Suprapubic skin (tissue), 4 donors: ENCODE measurements at places on chromosomes 1 and 21. TPM values are rescaled to one million over a fixed set of nuclear protein-coding genes. Genes with fewer than 3 reads are reported as not detected.
A peak's percentile ranks its signal among the peaks of the same experiment; 100 is the strongest.

DNA sequence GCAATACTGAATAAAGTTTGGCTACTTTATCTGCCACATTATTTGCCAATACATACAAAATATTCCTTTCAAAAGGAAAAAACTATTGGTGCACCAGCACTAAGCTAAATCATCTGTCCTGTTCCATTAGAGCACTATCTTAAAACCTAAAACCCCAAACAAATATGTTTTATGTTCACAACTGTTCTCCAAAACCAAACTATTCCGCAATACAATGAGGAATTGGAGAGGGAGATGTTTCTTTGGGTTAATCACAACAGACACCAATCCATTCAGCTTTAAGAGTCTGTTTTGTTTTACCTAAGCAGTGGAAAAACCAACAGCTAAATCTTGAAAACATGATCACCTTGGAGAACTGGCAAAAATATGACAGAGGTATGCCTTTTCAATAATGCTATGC lies 85.1 kb downstream of the ZNF644 start:
- DNase-seq = no peak
- H3K27me3 ChIP-seq = no peaks in the 10 kb centered on the region
- H3K36me3 ChIP-seq = peaks cover 17% of the 10 kb centered on the region
- H3K4me1 ChIP-seq = no peaks in the 10 kb centered on the region
- H3K4me3 ChIP-seq = no peak overlapping the region
- no peak overlapping the region for H3K27ac ChIP-seq

- H3K36me3 ChIP-seq = no peaks in the 10 kb centered on the region
- no peak overlapping the region for H3K4me3 ChIP-seq
- DNase-seq = no peak
- H3K4me1 ChIP-seq = no peaks in the 10 kb centered on the region
Observed at GRCh38 chr1:66606362-66607065, 72.6 kb downstream of the SGIP1 start.

Gene GJA8
- not detected for total RNA-seq

- no peak for DNase-seq
- no peaks in the 10 kb centered on the region for H3K36me3 ChIP-seq
- peak overlapping the region; percentile 36 for H3K27ac ChIP-seq
- H3K4me3 ChIP-seq = no peak overlapping the region
Observed at GRCh38 chr1:93750955-93751354, 69.3 kb upstream of the BCAR3 start.

Gene HMCN1
- 2.2 TPM for total RNA-seq

DNA sequence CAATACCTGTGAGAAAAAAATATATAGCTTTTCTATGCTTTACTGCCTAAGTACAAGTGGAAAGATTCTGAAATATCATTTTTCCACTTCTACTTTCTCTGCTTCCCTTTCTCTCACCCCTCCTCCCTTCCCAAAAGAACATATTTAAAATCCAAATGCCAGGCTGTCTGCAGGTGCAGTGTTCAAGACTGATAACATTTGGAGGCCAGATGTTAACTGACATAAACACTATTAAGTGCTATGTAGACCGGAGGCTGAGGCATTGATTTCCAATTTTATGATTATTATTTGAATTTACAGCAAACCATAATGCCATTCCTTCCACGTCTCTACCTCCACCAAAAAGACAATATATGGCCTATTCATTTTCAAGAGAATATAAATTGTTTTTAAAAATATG lies 296.9 kb upstream of the SGIP1 start:
- no peaks in the 10 kb centered on the region for H3K36me3 ChIP-seq
- no peak for DNase-seq
- H3K27me3 ChIP-seq = no peaks in the 10 kb centered on the region
- H3K4me1 ChIP-seq = no peaks in the 10 kb centered on the region

DNA sequence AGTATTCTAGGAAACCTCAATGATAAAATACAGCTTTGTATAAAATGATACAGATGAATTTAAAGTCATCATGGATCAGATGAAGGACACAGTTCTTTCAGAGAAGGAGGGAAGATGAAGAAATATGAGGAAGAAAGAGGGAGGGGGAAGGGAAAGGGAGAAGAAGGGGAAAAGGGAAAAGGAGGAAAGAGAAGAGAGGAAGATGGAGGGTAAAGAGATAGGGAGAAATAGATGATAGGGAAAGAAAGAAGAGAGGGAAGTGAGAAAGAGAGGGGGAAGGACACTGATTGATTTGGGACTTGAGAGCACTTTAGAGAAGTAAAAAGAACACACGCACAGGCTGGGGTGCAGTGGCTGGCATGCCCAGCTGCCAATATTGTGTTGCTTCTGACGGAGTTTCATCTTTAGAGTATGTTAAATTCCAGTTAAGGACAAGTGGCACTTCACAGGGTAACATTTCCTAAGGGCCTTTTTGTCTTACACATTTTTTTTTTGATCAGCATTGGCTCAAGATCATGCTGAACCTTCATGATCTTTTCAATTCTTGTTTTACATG lies 235.9 kb upstream of the DMRTA2 start:
- H3K27me3 ChIP-seq = no peaks in the 10 kb centered on the region
- H3K36me3 ChIP-seq = peaks cover 9% of the 10 kb centered on the region
- no peak for DNase-seq

Gene TRIM17
- 3.8 TPM for total RNA-seq

Gene PRDX6
- 151 TPM for total RNA-seq

Gene NLRP3
- total RNA-seq = 1.4 TPM

GRCh38 chr21:29654203-29654602 lies 285.6 kb downstream of the GRIK1 start:
- H3K36me3 ChIP-seq = no peaks in the 10 kb centered on the region
- H3K4me1 ChIP-seq = no peaks in the 10 kb centered on the region
- H3K27me3 ChIP-seq = no peaks in the 10 kb centered on the region
- no peak for DNase-seq

Gene LRRN2
- total RNA-seq = 0.21 TPM

DNA sequence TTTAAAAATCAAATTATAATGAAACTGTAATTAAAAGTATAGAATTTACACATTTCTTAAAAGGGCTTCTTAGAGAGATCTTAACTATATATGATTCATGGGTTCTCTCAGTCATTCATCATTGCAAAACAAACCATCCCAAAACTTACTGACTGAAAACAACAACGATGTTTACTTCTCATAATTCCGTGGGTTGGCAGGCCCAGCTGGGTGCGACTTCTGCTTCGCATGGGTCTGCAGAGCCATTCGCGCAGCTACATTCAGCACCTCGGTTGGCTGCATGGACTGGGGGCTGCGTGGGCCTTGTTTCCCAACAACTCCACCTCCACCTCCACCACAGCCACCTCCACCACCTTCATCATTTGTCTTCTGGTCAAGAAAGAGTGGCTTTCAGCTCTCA lies 4.0 kb downstream of the SLAMF8 start:
- H3K36me3 ChIP-seq = no peaks in the 10 kb centered on the region
- H3K4me1 ChIP-seq = peaks cover 7% of the 10 kb centered on the region
- H3K27ac ChIP-seq = no peak overlapping the region
- no peaks in the 10 kb centered on the region for H3K27me3 ChIP-seq
- no peak for DNase-seq

DNA sequence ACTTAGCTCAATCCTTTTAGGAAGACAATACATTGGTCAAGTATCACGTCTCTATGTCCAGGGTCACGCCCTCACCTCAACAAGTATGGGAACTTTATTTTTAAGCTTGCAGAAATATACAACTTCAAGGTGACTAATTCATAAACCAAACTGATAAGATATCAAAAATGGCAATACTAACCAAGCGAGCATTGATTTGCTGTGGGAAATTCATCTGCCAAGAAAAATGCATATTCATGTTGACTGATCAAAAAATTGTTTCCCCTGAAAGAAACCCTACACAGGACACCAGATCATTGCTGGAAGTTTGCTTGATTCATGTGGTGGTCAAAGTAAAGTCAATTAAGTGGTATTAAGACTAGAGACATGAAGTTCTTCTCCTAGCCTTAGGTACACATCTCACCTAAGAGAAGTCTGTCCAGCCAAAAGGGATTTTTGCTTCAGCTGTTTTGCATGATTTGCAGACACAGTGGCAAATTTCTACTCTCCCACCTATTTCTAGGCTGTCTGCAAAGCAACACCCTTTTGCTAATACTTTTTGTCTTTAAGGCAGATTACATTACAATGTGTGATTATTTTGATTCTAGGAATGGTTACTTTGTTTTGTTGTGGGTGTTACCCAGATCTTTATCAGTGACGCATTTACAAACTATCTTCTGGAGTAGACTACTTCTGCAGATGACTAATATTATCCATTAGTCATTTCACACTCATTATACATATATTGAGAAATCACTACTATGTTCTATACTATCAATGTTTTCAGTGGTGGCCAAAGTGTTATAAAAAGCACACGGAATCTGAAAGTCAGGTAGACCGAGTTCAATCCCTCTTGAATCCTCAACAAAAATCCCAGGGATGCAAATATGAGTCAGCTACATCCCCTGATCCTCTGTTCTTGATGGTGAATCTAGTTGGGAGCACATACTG lies 12.4 kb downstream of the SAMSN1 start:
- H3K27ac ChIP-seq = peak overlapping the region; percentile 18
- DNase-seq = no peak
- no peaks in the 10 kb centered on the region for H3K36me3 ChIP-seq
- no peaks in the 10 kb centered on the region for H3K27me3 ChIP-seq
- no peak overlapping the region for H3K4me3 ChIP-seq
- H3K4me1 ChIP-seq = no peaks in the 10 kb centered on the region

Gene RIPK4
- total RNA-seq = 50.5 TPM

Gene NR5A2
- 0.49 TPM for total RNA-seq

GRCh38 chr21:34047835-34048234 lies 25.5 kb upstream of the MRPS6 start:
- H3K36me3 ChIP-seq = no peaks in the 10 kb centered on the region
- H3K27me3 ChIP-seq = no peaks in the 10 kb centered on the region
- no peak overlapping the region for H3K4me3 ChIP-seq
- H3K27ac ChIP-seq = no peak overlapping the region
- H3K4me1 ChIP-seq = no peaks in the 10 kb centered on the region
- no peak for DNase-seq

Gene GJA9
- total RNA-seq = not detected

Gene CNR2
- not detected for total RNA-seq

DNA sequence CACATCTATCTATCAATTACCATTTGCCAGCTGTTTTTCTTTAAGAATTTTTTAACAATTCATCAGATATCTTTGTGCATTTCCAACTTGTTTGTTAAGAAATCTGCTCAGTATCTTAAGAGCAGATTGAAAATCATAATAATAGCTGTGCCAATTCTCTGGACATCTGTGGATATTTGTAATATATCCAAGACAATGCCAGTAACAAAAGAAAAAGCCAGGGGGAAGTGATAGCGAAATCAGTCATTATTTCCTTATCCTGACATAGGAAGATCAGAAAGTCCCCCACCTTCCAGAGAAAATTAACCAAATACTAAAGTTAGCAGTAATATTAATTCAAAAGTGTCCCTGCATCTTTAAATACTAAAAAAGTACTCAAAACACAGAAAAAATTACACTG lies 217.1 kb downstream of the RERE start:
- no peaks in the 10 kb centered on the region for H3K36me3 ChIP-seq
- H3K4me1 ChIP-seq = no peaks in the 10 kb centered on the region
- H3K27ac ChIP-seq = no peak overlapping the region
- no peak for DNase-seq
- H3K4me3 ChIP-seq = no peak overlapping the region

GRCh38 chr1:45148209-45148825 lies 58.1 kb downstream of the ZSWIM5 start:
- no peak overlapping the region for H3K4me3 ChIP-seq
- H3K4me1 ChIP-seq = peaks cover 4% of the 10 kb centered on the region
- DNase-seq = no peak
- H3K36me3 ChIP-seq = no peaks in the 10 kb centered on the region
- H3K27ac ChIP-seq = no peak overlapping the region
- H3K27me3 ChIP-seq = no peaks in the 10 kb centered on the region

- no peak overlapping the region for H3K27ac ChIP-seq
- no peak for DNase-seq
- peaks cover 54% of the 10 kb centered on the region for H3K27me3 ChIP-seq
- H3K4me3 ChIP-seq = no peak overlapping the region
- H3K4me1 ChIP-seq = no peaks in the 10 kb centered on the region
Observed at GRCh38 chr21:36610201-36610600, 88.7 kb upstream of the SIM2 start.

Gene ZBTB37
- 10.4 TPM for total RNA-seq

DNA sequence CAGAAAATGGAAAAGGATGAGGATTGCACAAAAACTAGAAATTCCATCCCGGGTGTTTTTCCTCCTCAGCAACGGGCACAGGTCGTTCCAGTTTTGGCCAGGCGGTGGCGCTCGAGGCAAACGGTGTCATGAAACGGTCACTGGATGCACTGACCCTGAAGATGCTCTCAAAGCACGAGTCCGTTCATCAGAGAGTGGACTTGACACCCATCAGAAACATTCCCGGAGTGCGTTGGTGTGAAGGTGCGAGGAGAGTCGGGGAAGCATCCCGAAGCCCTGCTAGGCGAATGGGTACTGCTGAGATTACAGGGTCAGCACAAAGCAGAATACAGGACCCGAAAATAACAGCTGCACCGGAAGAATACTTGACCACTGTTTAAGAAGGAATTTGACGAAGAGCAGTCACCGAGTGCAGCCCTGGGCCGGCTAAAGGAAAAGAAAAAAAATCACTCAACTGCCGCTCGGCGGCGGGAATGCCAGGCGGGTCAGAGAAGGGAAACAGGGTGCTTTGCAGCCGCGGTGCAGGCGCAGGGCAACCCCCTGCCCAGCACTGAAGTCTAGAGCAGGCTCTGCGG lies 71.7 kb upstream of the ETS2 start:
- peaks cover 17% of the 10 kb centered on the region for H3K4me1 ChIP-seq
- DNase-seq = peak; percentile 93
- H3K27me3 ChIP-seq = no peaks in the 10 kb centered on the region
- peak overlapping the region; percentile 45 for H3K27ac ChIP-seq

Gene CLEC20A
- not detected for total RNA-seq
